ENCODE measurements at places on chromosomes 6 and 20.

DNA sequence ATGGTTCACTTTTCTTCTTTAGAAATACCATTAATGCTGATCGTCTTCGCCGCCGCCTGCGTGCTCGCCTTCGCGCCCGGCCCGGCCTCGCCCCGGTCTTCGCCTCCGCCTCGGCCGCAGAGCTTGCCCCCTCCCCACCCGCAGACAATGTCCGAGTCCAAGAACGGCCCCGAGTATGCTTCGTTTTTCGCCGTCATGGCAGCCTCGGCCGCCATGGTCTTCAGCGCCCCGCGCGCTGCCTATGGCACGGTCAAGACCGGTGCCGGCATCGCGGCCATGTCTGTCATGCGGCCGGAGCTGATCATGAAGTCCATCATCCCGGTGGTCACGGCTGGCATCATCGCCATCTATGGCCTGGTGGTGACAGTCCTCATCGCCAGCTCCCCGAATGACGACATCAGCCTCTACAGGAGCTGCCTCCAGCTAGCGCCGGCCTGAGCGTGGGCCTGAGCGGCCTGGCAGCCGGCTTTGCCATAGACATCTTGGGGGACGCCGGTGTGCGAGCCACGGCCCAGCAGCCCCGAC lies 4.8 kb upstream of the PRPH2 start:
- DNase-seq: no peak

DNA sequence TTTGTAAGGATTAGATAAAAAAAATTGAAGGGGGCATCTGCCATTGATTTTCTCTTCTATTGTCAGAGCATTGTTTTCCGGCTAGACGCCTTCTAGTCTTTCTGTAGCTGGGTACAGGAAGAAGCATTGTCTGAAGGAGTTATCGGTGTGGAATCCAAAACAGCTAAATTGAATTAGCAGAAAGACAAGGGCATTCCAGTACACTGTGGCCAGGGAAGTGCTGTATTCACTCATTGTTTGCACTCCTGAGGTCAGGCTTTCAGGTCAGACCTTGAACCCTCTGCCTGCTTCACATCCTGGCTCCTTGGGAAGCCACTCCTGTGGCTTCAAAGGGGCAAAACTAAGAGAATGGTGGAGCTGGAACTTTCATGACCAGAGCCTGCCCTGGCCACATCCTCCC lies 81.1 kb upstream of the SNAP25 start:
- DNase-seq: no peak

- no peak for DNase-seq
Observed at GRCh38 chr20:62063981-62064769, 1.5 kb downstream of the TAF4 start.

- no peak for DNase-seq
Observed at GRCh38 chr6:36202101-36202500, 5.6 kb downstream of the BRPF3 start.

DNA sequence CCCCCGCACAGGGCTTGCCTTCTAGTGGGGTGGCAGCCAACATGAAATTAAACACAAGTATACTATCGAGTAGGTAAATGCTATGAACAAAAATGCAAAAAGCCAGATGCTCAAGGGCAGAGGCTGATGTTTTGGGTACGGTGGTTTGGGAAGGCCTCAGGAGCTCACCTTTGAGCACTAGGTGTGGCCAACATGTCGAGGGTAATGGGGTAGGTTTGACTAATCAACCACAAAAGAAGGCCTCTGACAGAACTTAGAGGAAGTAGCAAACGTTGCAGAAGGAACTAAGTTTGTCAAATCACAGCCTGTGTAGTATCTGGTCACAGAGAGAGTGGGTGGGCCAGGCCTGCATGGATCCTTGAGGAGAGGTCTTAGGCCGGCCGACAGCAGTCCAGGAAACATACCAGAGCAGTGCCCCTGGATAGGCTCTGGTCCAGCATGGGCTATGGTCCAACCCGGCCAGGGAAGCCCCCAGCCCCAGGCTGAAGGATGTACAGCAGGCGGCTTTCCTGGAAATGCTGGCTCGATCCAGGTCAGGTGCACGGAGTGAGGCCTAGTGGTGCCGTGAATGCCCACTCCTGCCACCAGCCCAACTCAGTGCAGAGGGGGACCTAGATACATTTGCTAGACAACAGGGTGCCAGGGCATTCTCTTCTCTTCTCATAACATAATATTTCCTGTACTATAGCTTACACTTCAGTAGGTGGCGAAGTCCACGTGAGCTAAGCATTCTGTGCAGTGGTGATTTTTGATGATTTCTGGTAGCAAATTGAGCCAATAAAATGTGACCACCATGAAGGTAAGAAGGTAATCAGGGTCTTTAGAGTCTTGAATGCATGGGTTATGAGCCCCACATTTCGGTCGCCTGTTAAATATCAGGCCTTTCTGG lies 56.3 kb upstream of the CD93 start:
- DNase-seq: no peak

GRCh38 chr6:150065083-150065482 lies 3.8 kb downstream of the ULBP3 start:
- no peak for DNase-seq
